ENCODE measurements at places on chromosomes 12 and 14. TPM values are rescaled to one million over a fixed set of nuclear protein-coding genes. Genes with fewer than 3 reads are reported as not detected.

The LRP1-AS gene
- not detected for total RNA-seq

The TROAP gene
- 40.0 TPM for total RNA-seq

The PPP4R3A gene
- 98.9 TPM for total RNA-seq

The KLRB1 gene
- not detected for total RNA-seq

The CDK2 gene
- total RNA-seq: 46.5 TPM

The KRT6C gene
- not detected for total RNA-seq

The KRAS gene
- 49.9 TPM for total RNA-seq

The ALX1 gene
- total RNA-seq: 3.9 TPM

The PTPRQ gene
- 0.07 TPM for total RNA-seq

The OAS2 gene
- total RNA-seq: 0.12 TPM
